Common myeloid progenitor, CD34-positive (primary cell): ENCODE measurements at places on chromosomes 4 and X.

- no peak for DNase-seq
Measured at GRCh38 chrX:153777261-153778090, 3.4 kb upstream of the SRPK3 start.

DNA sequence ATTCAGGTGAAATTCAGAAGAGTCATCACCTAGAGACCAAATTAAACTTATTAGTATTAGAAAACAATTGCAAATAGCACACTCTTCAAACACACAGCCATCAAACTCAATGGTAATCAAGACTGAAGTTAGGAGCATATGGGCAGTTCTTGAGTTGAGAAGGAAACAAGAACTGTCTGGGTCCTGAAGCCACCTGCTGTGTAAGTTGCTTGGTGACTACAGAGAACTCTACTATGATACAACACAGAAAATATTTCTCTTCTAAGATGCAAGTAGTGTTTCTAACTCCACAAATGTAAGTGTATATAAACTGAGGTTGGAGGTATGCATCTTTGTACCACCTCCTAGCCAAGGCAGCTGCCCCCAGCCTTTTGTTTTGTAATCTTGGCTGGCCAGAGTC lies 325 bp upstream of the PF4V1 start:
- DNase-seq: peak; percentile 45

DNA sequence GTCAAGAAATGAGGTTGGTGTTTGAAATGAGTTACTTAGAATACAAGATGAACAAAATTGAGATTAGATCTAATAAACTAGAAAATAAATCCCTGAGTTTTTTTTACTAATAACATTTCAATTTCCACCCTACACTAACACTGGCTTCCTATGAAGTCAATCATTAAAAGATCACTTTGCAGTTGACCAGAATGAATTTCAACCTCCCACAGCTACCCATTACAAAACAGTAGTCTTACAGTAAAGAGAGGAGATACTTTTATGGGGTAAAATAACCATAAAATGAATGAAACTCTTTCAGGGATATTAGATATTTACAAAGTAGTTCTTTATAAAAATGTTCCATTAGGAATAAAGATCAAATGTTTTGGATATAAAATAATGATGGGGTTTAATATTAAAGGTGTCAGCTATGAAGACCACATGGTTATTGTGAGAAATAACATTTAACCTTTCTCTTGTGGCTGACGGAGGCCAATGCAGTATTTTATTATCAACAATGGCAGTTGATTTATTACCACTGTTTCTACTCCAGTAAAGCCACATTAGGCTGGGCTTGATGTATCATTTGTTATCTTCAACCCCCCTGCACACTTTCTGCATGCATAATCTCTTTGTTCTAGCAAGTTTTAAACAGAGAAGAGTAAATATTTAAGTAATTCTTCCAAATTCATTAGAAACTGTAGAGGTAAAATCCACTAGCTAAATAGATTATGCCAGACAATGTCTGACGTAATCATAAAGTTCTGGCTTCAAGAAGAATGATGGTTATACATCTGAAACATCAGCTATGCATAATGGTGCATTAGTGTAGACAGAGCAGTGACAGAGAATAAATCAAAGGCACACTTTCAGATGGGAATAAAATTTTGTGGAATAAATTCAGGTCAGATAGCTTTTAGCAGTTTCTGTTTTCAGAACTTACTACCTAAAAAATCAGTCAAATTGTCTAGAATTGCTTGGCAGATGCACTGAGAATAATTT lies 516.6 kb downstream of the PCDH18 start:
- DNase-seq: no peak

DNA sequence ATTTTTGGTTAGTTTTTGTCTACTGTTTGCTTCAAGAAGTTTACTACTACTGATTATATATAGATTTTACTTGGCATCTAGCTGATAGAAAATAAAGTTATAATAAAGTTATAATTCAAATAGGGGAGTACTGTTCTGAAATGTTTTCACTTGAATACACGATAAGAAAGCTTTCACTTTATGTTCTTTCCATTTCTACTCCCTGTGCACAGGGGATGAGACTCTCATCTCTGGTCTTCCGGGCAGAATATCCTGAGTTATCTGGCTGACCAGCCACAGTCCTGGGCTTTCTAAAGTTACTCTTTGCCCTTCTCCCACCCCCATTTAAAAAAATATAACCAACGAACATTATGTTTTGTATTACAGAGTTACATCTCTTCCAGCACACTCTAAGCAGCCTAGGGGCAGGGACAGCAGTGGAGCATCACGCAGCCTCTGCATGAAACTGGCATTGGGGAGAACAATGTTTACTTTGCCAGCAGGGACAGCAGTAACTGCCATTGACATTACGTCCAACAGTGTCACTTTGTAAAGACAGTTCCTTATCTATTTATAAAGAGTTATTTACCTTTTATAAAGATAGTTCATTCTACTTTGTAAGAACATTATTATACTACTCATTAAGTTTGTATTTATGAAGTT lies 64.3 kb downstream of the METTL14 start:
- no peak for DNase-seq

- DNase-seq: no peak
Measured at GRCh38 chr4:95300304-95300703, 248.5 kb downstream of the UNC5C start.

- no peak for DNase-seq
Measured at GRCh38 chrX:121323337-121323736, 275.9 kb downstream of the GLUD2 start.
